ENCODE measurements at places on chromosomes 2 and 18.

- no peak for DNase-seq
Measured at GRCh38 chr2:175518206-175518605, 336.7 kb upstream of the ATP5MC3 start.

- DNase-seq, result no peak
Measured at GRCh38 chr18:80213182-80213581, 34.1 kb downstream of the PARD6G start.

- DNase-seq, result no peak
Measured at GRCh38 chr2:226176283-226176984, 623.2 kb downstream of the IRS1 start.

DNA sequence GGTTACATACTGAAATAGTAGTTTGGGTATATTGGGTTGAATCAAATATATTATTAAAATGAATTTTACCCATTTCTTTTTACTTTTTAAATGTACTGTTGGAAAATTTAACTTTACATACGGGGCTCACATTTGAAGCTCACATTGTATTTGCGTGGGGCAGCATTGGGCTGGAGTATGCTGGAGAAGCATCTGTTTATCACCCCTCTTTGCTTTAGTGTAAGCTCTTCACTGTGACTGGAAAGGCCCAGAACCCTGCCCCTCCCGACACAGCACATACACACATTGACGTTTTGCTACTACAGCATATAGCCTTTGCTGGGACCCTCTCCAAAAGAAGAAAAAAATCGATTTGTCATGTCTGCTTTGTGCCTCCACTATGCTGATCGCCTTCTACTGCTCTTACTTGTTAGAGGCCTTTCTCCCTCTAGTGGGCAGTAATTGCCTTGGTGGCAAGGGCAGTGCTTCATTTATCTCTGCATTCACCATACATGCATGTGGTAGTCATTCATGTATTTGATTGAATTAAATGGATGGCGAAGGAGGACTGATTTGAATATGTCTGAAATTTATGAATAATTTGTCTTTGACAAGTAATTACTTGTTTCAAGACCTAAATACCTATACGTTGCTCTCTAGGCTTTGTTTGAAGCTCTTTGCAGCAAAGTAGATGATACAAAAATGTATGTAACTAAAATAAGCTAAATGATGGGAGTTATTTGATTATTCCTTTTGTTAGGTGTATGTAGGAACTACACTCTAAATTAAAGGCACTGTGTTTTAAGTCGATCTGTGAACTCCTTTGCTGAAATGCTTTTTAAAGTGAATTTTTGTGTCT, 37.4 kb downstream of the VAPA start:
- DNase-seq, result peak; percentile 20

DNA sequence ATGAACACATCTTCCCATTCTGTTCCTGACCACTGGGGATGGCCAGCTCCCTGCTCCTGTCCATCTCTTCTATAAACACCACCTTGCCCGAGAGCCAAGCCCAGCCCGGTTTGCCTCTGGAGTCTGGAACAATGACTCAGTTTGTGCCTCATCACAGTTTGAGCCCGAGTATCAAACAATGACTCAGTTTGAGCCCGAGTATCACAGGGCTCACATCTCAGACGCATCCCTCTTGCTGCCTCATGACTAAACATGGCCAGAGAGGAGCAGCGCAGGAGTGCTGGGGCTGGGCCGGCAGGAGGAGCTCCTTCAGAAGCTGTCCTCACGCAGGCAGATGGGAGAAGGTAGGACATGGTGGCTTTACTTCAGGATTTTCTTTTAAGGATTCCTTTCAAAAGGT, 68.7 kb downstream of the PXDN start:
- DNase-seq, result no peak
